ENCODE measurements at places on chromosomes 3 and 15. TPM values are rescaled to one million over a fixed set of nuclear protein-coding genes. Genes with fewer than 3 reads are reported as not detected.

Gene NR1I2
- 572 TPM for total RNA-seq

Gene DAZL
- not detected for total RNA-seq

Gene NECTIN3
- 49.7 TPM for total RNA-seq

Gene WDR6
- total RNA-seq: 96.7 TPM

Gene SELENOS
- 119 TPM for total RNA-seq

GRCh38 chr3:122217901-122218300, 34.4 kb downstream of the CASR start:
- H3K27ac ChIP-seq: no peak overlapping the region
- no peaks in the 10 kb centered on the region for H3K27me3 ChIP-seq
- no peak overlapping the region for H3K4me3 ChIP-seq
- no peak for DNase-seq

- no peak for DNase-seq
- H3K4me1 ChIP-seq: no peaks in the 10 kb centered on the region
- no peak overlapping the region for H3K4me3 ChIP-seq
- no peaks in the 10 kb centered on the region for H3K27me3 ChIP-seq
Observed at GRCh38 chr15:93001881-93002280, 87.1 kb downstream of the RGMA start.

Gene HRG
- not detected for total RNA-seq

GRCh38 chr3:122918576-122919290, 108.8 kb downstream of the SEMA5B start:
- no peak for DNase-seq
- no peak overlapping the region for H3K27ac ChIP-seq
- H3K4me3 ChIP-seq: no peak overlapping the region
- H3K4me1 ChIP-seq: no peaks in the 10 kb centered on the region
- H3K36me3 ChIP-seq: no peaks in the 10 kb centered on the region

DNA sequence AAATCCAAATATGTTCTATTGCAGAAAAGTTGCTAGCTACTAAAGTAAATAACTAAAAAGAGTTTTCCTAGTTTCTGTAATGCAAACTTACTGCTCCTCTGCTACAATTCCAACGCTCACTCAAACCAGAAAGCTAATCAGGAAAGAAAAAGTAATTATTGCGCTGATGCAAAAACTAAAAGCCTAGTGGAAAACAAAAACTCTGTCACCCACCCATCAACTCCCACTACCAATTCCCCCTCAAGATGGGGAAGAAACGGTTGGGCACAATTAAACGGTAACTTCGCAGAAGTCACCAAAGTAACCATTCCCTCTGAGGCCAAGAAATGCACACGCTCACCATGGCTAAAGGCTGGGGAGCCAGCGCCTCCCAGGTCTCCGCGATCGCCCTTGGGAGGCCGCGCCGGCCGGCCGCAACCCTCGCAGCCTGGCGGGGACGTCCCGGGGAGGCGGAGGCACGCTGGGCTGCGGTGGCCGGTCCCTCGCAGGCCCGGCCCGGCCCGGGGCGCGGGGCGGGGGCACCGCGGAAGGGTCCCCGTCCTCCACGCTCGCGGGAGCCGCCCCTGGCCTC, 684 bp downstream of the SLTM start:
- peak; percentile 25 for DNase-seq
- no peaks in the 10 kb centered on the region for H3K36me3 ChIP-seq
- peak overlapping the region; percentile 99 for H3K27ac ChIP-seq
- H3K4me1 ChIP-seq: no peaks in the 10 kb centered on the region
- peak overlapping the region; percentile 95 for H3K4me3 ChIP-seq

Gene SRGAP3
- 6.7 TPM for total RNA-seq

GRCh38 chr3:72240531-72240930, 455.6 kb upstream of the PROK2 start:
- H3K27ac ChIP-seq: no peak overlapping the region
- no peaks in the 10 kb centered on the region for H3K36me3 ChIP-seq
- H3K4me3 ChIP-seq: no peak overlapping the region
- H3K4me1 ChIP-seq: peaks cover 11% of the 10 kb centered on the region

Gene IL17RD
- 3.4 TPM for total RNA-seq

Gene CHRM5
- not detected for total RNA-seq
